ENCODE measurements at places on chromosomes 12 and 14.
A peak's percentile ranks its signal among the peaks of the same experiment; 100 is the strongest.

DNA sequence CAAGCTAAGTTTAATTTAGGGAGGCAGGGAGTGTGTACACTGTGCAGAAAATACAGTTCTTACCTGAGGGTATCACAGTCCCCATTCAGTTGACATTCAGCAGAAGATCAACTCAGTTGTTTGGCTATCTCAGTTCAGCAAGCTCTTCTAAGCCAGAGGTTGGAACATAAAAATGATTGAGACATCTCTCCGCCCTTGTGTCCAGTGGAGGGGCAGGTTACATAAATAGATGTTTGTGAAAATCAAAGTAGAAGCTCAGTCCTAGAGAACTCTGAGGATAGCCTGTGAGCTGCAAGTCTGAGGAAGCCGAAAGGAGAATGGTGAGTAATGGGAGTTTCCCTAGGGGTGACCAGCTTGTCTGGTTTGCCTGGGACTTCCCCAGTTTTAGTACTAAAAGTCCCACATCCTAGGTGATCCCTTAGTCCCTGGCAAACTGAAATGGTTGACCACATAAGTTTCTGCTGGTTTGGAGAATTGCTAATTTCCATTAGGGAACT lies 251.4 kb upstream of the ATP2B1 start:
- no peak for DNase-seq

DNA sequence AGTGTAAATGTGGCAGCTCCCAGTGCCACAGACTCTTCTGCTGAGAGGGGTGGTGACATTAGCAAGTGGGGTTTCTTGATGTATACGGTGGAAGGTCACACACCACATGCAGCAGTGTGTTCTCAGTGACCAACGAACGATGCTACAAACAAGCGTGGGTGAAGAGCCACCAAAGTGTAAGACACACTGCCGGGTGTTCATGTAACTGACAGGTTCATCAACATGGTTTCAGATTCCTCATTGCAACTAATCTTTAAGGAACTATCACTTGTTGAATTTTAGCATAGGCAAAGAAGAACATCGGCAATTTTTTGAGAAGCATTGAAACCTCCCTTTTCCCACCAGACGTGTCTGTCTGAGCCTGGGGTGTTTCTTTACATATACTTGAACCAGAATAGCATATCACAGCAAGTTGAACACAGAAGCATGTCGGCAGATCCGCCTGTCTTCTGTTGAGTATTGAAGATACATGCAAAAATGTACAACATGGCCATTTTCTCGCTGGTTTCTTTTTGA lies 58.8 kb downstream of the PPP2R5C start:
- DNase-seq, result no peak

- DNase-seq, result no peak
Measured at GRCh38 chr14:22614240-22614799, 16.2 kb downstream of the ABHD4 start.

GRCh38 chr12:116293687-116294453 lies 16.4 kb upstream of the MED13L start:
- DNase-seq, result no peak

DNA sequence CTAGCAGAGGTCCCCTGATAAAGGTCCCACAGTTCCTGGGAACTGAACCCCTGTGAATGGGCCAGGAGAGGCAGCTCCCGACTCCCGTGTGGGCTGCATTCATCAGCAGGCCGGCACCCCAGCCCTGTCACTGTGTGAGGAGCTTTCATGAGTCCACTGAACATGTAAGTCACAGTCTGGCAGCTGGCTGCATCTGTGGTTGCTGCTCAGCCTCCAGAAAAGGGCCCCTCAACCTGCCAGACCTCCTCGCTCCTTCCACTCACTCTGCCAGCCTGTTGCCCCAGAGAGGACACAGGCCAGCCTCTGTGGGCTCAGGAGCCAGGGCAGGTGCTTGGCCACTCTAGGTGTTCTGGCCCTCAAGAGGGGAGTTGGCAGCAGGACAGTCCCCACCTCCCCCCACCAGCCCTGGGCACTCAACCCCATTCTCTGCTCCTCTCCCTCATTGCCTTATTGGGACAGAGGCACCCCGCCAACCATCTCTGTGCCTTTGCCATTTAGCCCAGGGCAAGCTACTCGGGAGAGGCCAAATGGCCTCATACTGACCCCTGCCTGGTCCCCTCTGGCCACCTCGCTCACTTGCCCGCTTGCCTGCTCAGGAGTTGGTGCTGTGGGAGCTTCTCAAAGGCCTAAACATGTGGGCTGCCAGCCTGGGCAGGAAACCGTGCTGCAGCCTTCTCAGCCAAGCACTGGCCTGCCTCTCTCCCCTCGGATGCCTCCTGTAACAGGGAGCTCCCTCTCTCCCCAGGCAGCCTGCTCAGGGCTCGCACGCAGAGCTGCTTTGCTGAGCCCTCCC lies 1.9 kb downstream of the RTL1 start:
- DNase-seq, result no peak

DNA sequence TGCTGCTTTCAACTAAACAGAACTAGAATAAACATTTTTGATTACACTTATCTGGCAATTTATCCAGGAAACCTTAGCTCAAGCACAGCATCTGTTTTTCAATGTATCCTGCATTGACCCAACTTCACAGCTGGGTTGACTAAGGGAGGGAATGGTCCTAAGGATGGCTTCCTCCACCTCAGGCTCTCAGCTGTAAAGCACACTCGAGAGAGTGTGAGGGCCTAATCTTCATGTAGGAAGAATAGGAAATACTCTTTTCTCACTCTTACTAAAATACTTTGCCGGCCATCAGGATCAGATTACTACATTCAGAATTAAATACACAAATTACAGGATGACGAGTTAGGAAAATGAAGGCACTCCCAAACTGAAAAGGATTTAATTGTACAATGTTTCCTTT lies 7.2 kb downstream of the SETD3 start:
- no peak for DNase-seq

DNA sequence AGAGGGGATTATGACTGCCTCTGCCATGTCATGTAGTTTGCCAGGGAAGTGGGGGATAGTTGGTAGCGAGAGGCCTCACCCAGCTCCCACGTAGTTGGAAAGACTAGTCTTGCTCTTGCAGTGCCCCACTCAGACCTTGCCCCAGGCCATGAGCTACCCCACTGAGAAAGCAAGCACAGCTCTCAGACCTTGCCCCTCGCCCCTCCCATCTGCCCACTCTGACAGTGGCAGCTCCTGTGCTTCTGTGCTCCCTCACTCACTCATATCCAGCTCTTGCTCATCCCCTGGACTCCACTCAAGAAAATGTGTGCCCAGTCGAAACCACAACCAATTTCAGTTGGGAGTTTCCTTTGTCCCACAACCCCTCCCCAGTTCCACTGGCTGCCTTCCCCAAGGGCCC lies 55.5 kb upstream of the BDKRB2 start:
- no peak for DNase-seq

- no peak for DNase-seq
Measured at GRCh38 chr14:56490379-56490778, 89.2 kb upstream of the TMEM260 start.

GRCh38 chr12:116360579-116361413 lies 83.3 kb upstream of the MED13L start:
- DNase-seq, result peak; percentile 58

- DNase-seq, result no peak
Measured at GRCh38 chr14:62711351-62712023, 333.8 kb downstream of the KCNH5 start.

GRCh38 chr14:24418492-24418873 lies 11.0 kb downstream of the CBLN3 start:
- DNase-seq, result no peak

GRCh38 chr14:94103554-94104150 lies 6.9 kb upstream of the IFI27 start:
- DNase-seq, result no peak

DNA sequence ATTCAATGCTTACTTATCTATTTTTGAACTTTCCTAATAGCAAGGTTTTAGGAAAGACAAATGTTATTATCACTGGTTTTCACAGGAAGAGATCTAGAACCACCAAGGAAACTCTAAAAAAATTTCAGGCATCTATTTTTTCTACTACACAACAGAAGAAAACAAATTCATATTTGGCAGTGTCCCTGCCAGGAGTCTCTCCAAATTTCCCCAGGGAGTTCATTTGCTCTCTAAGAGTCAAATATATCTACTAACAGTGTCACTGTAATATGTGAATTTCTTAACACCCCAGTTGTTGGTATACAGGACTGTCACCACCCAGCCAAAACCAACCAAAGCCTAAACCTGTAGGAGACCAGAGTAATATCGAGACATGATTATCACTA lies 83.4 kb downstream of the STXBP6 start:
- DNase-seq, result no peak

GRCh38 chr14:69674546-69675244 lies 63.3 kb downstream of the SUSD6 start:
- no peak for DNase-seq

DNA sequence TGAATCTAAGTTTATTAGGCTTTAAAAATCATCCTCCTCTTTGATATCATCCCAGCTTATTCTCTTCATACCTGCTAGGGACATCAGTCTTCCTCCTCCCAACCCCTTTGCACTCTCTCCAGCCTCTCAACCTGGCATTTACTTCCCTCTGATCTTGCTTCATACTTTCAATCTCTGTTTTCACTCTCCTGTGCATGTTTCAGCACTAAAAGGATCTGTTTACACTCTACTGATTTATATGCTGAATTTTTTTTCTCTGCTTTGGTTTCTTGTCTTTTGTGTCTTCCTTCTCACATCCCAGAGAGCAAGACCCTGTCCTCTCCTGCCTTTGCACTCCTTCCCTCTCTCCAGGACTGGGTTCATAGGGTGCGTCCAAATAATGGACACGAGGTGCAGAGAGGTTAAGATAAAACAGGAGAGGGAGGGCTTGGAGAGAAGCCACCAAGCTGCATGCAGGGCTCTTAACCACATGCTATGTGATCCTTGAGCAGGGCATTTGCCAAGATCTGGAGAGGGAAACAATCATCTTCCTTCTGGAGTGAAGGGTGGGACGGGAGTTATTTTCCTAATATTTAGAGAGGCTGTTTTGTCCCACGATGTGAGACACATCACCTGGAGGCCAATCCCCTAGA lies 3.0 kb upstream of the CISTR start:
- no peak for DNase-seq

DNA sequence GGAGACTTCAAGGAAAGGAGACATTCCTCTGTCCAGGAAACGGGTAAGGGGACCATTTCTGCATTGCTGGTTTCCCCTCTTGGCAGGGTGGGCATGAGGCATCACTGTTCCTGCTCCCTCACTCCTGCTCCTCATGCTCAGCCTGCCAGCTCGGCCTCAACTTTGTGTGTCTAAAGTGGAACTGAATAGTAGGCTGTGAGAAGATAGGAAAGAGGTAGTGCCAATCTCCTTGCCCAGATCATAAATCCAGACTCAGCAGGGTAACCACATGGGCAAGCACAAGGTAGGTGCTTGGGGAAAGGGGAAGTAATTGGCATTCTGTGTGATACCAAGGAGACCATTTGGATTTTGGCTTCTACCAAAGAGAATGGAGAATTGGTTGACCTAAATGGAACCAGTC lies 2.6 kb downstream of the LTB4R start:
- no peak for DNase-seq

GRCh38 chr14:53032161-53032803 lies 81.4 kb upstream of the FERMT2 start:
- no peak for DNase-seq

- no peak for DNase-seq
Measured at GRCh38 chr12:131075611-131076010, 121.9 kb downstream of the ADGRD1 start.

DNA sequence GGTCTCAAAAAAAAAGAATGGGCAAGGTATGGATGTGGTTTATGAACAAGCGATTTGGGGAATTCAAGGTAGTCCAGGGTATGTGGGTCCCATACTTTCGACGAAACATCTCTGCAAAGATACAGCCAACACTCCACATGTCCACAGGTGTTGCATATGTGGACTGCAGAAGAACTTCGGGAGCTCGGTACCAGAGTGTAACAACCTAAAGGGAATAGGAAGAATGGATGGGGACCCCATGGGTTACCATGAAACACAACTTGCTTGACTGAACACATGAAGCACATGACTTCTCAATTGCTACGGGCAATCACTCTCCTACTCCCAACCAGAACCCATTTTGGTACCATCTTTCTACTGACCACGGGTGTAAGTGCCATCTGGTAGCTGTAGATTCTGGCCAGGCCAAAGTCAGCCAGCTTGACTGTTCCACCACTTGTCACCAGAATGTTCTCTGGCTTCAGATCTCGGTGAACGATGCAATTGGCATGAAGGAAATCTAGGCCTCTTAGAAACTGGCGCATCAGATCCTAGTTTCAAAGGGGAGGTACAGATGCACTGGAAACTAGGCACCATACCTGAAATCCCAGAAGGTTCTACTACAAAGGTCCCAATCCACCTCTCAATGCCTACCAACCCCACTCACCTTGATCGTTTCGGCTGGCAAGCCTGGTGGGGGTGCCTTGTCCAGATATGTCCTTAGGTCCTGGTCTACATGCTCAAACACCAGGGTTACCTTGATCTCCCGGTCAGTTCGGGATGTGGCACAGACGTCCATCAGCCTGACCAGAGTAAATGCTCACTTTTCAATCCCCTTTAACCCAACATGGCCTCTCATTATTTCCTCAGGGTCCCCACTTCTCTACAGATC lies 1.3 kb downstream of the CDK4 start:
- DNase-seq, result no peak

- no peak for DNase-seq
Measured at GRCh38 chr14:51293149-51293911, 53.3 kb downstream of the TMX1 start.

GRCh38 chr12:97005174-97005573 lies 98.1 kb downstream of the NEDD1 start:
- no peak for DNase-seq

DNA sequence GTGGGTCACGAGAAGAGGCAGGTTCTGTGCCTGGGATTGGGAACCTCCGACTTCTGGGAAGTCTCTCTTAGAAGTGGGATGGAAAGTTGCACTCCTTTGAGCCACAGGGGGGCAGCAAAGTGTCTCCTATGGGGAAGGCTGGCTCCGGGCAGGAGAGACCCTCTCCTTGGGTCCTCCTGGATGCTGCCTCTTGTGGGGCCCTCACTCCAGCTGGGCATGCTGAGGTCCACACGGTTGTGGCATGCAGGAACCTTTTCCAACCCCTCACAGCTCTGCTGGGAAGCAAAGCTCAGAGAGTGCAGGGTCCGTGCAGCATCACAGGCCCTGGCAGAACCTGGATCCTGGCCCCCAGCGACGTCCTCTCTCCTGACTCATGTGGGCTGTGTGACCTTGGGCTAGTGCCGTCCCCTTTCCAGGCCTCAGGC lies 17.4 kb downstream of the SDSL start:
- DNase-seq, result no peak

DNA sequence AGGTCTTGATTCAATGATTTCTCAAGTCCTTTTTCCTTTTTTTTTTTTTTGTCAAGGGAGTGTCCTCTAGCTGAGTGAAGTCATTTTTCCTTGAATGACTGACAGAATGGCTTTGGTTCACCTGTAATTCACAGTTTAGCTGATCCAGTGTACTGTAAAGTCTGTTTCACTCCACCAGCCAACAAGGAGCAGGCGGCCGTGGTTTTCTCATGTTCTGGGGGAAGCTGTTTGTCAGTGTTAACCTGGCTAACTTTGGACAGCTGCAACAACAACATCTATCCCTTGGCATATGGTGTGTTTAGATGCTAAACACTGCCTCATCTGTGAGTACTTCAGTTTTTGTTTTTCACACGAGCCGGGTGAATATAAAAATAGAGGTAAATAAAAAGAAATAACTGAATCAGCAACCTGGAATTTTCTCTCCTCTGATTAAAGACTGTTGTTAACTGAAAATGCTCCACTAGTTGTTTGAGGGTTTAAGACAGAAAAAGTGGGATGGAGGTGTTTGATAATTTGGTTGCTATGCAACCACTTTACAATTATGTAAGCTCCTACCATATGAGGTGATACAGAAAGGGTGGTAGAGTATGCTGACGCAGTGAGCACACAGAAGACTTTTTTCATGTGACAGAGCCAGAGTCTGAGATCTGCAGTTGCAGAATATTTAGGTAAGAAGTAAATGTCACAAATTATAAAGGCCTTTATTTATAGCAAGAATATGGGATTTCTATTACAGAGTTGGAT lies 50.3 kb upstream of the SLC2A13 start:
- no peak for DNase-seq

Measured in CD4-positive, alpha-beta T cell (primary cell).